ENCODE measurements at places on chromosomes 5 and 9.

GRCh38 chr9:78196258-78196657, 39.6 kb upstream of the CEP78 start:
- no peak for DNase-seq

- DNase-seq: no peak
Observed at GRCh38 chr5:170581211-170581610, 77.4 kb downstream of the KCNIP1 start.

- no peak for DNase-seq
Observed at GRCh38 chr9:130421802-130422276, 22.9 kb upstream of the ASS1 start.

- no peak for DNase-seq
Observed at GRCh38 chr9:86328156-86328555, 26.1 kb downstream of the TUT7 start.

GRCh38 chr5:40043916-40044315, 619.1 kb upstream of the DAB2 start:
- DNase-seq: no peak

DNA sequence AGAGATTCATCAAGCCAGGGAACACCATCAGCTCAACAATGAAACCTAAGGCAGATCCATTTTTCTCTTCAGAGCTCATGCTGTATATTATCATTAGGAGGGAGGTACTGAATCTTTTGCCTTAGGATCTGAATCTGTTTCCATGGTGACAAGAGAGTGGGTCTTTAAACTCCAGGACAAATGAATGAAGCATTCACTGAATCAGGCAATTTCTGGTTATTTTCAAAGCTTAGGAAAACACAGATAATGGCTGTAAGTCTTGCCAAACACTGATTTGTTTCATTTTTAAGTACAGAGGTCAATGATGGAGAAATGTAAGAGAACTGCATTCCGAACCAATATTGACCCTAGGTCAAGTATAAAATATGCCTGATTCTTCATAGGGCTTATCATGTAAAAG, 84.9 kb downstream of the GNA14 start:
- no peak for DNase-seq

DNA sequence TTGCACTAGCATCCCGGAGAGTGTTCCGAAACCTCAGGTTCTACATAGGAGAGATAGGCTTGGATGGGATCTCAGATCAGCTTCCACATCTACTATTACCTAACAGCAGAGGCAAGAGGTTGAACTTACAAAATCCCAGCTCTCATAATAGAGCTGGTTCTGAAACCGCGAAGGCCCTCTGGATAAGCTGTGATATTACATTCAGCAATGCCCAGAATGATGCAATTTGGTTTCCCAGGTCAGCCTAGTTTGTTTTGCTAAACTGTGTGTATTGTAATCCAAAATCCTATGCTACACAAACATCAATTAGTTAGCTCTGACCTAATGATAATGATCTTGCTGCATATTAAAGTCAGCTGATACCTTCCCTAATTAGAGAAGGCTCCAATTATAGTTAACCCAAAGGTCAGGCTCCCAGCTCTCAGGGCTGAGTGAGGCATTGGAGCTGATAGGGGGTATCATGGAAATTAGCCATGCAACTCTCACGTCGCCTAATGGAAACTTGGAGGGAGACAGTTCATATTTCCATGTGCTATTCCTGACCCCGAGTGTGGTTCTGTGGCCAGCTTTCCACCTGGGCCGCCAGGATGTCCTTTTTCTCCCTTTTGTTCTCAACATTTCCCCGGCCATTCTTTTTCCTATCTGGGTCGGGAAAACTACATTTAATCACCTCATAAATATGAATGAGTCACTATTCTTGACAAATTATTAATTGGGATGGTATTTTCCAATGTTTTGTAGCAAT, 278.4 kb upstream of the IRX1 start:
- no peak for DNase-seq

GRCh38 chr5:157180374-157181264, at the start of gene ITK:
ITK (plus strand) TSS chr5:157180840; CDS start chr5:157180978, 138 bp downstream.
- no peak for DNase-seq

GRCh38 chr5:141876628-141877355, 1.4 kb downstream of the PCDH1 start:
- DNase-seq: no peak

DNA sequence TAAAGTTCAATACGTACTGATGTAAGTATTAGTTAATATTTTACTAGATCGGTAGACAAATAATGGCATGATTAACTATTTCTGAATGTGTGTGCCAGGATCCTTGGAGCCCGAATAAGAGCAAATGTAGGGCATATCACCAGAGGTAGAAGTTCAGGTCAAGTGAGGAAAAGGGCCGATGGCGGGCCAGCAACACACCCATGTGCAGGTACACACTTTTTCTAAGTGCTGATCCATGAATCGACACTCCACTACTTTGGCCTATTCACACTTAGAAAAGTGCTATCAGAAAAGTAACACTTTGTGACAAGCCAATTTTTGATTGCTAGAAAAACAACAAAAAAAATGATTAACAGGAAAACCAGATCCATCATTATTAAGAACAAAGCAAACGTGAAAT, 150.3 kb downstream of the AUH start:
- no peak for DNase-seq

DNA sequence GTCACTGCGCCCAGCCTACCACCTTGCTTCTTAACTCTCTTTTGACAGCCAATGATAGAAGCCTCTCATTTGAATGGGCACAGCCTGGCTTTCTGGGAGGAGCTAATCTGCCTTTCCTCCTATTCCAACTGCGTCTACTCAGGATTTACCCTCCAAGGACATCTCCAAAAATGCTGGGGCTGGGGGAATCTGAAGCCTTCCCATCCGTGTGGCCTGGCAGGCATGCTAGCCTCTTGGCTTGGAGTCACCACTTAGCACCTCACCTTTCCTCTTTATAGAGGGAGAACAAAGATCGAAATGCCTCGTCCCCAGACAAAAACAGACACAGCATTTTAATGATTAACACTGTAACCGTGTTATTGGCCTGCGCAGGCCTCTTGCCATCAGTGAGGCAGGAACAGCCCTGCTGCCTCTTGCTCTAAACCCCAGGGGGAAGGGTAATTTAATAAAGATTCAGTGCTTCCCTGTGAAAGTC, 108.2 kb upstream of the KLF4 start:
- DNase-seq: no peak

GRCh38 chr5:73387149-73387591, 61.4 kb downstream of the FOXD1 start:
- DNase-seq: no peak

- no peak for DNase-seq
Observed at GRCh38 chr9:6611865-6612264, 33.7 kb downstream of the GLDC start.

GRCh38 chr5:149254506-149254905, 17.2 kb upstream of the AFAP1L1 start:
- DNase-seq: no peak

DNA sequence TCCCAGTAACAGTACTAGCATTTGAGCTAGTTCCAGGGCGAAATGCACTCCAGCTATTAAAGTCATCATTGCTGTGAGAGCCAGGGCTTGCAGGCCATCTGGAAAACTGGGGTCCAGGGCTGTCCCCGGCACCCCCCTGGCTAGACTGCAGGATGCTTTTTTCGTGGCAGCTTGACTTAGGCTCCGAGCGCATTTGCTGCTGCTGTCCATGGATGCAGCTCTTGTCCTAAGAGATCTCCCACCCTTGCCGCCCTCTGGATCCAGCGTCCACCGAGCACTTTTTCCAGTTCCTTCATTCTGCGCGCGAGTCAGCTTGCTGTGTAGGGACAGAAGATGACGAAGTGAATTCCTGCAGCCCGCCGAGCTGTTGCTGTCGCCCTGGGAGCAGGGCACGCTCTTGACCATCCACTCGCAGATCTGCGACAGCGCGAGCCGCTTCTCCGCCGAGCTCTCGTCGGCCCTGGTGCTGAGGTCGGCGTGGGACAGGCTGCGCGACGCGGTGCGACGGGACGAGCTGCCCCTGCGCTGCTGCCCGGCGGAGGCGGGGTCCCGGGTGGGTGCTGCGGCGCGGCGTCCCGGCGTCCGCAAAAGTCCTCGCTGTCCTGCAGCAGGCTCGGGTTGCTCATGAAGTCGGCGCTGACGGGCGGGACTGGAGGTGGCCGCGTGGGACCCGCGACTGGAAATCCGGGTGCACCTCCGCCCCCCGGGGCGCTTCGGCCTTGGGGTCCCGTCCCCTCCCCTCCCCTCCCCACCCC, 30.7 kb downstream of the OR2V1 start:
- no peak for DNase-seq

GRCh38 chr5:421287-421880, 21.6 kb upstream of the EXOC3 start:
- no peak for DNase-seq

DNA sequence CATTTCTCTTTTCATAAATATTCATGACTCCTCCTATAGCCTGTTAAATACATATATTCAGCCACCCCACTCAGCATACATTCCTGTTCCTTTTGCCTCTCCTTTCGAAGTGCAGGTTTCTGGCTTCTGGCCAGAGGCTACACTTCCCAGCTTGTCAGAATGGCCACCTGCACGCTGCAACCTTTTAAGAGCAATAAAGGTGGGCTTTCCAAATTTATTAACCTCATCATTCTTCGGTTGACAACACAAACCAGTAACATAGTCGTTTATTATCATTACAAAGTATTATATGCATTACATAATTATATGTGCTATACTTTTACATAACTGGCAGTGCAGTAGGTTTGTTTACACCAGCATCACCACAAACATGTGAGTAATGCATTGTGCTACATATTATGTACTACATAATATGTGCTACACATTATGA, 16.5 kb upstream of the TMEM171 start:
- no peak for DNase-seq

- DNase-seq: no peak
Observed at GRCh38 chr5:56064984-56065383, 70.2 kb upstream of the IL6ST start.

DNA sequence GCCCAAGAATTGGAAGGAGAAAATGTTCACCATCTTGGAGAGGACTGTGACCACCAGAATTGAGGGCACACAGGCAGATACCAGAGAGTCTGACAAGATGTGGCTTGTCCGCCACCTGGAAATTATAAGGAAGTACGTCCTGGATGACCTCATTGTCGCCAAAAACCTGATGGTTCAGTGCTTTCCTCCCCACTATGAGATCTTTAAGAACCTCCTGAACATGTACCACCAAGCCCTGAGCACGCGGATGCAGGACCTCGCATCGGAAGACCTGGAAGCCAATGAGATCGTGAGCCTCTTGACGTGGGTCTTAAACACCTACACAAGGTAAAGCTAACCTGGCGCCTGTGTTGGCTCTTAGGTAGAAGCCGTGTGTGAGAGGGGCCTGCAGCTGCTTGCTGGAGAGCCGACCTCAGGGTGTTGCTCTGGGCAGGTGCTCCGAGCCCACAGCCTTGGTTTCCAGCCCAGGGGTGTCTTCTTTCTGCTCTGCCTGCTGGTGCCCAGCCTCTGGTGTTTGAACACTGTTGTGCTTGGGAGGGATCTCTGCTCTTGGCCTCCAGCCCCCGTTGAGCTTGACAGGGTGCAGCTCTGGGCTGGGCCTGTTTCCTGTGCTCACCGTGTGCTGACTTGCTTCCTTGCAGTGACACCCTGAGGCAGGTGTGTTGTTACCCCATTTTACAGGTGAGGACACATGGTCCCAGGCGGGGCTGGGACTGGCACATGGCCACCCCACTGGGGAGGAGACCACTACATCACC, 10.9 kb downstream of the EXOC3 start:
- DNase-seq: no peak

GRCh38 chr5:33781286-33781685, 110.5 kb downstream of the ADAMTS12 start:
- DNase-seq: no peak

DNA sequence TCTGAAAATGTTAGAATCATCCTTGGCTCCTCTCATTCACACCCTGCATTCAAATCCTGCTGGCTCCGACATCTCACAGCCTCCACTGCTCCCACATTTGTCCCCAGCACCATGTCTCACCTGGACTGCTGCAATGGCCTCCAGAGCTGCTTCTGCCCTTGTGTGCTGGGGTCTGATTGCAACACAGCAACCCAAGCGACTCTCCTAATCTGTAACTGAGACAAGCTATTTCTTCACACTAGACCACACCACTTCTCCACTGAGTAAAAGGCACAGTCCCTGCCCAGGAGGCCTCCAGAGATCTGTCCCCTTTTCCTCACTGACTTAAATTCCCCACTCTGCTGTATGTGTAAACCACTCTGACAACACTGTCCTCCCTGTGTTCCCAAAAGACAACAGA, 151.1 kb upstream of the TAS2R1 start:
- no peak for DNase-seq

DNA sequence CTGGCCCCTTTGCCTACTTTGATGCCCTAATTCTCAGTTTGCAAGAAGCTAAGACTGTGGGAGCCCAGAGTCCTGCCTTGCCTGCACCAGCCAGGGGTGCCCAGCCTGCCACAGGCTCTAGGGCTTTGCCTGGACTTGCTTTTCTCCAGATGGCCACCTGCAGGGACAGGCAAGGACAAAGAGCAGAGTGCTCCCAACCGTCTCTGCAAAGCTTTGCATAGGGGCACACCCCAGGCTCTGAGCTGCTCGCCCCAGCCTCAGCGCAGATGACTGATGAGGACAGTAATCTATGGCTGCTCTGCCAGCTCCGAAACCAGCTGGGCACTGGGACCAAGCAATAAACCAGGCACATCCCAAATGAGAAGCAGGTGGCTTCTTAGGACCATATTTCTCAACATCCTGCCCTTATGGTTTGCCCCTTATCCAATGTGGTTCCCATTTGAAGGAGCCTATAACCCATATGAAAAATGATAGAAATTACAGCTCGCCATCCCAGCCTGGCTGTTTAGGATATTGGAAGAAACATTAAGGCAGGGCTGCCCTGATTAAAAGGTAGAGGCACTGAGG, 25.4 kb upstream of the TCF7 start:
- DNase-seq: no peak

GRCh38 chr5:119036101-119036762, 34.7 kb upstream of the DMXL1 start:
- DNase-seq: no peak

DNA sequence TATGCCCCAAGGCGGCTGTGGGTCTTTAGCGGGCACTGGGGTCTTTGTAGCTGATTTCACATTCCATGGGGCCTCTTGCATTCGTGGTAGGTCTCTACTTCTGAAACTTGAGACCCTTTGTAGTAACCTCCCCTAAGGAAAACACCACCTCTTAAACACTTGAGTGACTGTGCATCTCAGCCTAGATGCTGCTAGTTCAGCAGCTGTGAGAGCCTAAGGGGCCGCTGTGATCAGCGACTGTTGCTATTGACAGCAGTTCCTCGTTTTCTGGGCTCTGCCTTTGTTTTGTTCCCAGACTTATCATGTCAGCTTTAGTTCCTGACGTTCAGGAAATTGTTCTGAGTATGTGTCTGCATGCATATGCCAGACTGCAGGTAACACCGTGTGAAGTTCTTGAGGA, 171.2 kb downstream of the HSPA4 start:
- DNase-seq: no peak

DNA sequence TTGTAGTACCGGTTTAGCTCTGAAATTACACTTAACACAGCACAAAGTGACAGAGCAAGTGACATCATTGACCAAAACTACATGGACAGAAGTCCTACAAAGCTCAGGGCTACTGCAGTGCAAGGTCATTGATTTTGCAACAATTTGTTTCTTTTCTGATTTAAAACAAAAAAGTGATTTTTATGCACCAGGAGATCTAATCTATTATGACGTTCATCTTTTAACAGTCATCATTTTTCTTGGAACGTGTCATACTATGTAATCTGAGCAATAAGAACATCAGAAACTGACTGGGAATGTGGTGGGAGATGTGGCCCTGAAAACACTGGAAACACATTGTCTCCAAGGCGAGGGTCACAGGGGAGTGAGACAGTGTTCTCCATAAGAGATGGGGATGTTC, 17.4 kb upstream of the ZFAND5 start:
- no peak for DNase-seq

GRCh38 chr5:120073722-120074121, 390.4 kb upstream of the PRR16 start:
- no peak for DNase-seq

All from activated T-helper 1 cell treated with anti-CD3 and anti-CD28 coated beads, Interleukin-2, amount 50 U/mL, for 16 hours (primary cell).